ENCODE measurements at places on chromosomes 7 and 10.

- no peak for DNase-seq
These were observed 120.2 kb upstream of the CTTNBP2 start for GRCh38 chr7:117993377-117994003.

DNA sequence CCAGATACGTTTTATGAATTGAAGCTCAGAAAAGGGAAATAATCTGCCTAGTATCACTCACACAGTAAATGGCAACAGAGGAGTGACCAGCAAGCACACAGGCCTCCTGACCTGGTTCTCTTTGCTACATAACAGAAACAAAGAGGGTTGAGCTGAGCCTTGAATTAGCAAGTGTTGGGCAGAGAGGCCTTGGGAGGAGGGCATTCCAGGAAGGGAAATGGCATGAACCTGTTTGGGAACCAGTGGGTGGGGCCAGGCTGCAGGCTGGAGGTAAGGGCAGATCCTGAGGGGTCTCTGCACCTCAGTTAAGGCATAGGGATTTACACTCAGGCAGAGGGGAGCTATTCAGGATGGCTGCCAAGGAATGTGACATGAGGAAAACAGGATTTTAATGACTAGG lies 24.8 kb upstream of the CYCS start:
- DNase-seq: no peak

GRCh38 chr7:156722043-156722826 lies 81.7 kb downstream of the RNF32 start:
- no peak for DNase-seq

GRCh38 chr10:13628661-13629060 lies 41.9 kb downstream of the PRPF18 start:
- no peak for DNase-seq

DNA sequence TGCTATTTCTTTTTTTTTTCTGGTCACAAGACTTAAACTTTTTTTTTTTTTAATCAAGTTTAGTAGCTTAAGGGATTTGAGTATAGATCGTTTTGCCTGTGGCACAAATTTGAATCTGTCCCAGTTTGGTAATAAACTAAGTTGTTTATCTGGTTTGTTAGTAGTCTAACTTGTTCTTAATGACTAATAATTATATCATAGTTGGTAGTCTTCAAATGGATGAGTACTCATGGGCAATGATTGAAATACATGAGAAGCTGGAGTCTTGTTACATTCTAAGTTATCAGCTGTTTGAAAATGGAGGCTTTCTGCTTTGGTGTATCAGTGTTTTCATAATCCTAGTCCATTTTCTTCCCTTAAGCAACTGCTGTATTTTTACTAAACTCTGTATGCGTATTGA lies 12.3 kb downstream of the BTAF1 start:
- DNase-seq: no peak

DNA sequence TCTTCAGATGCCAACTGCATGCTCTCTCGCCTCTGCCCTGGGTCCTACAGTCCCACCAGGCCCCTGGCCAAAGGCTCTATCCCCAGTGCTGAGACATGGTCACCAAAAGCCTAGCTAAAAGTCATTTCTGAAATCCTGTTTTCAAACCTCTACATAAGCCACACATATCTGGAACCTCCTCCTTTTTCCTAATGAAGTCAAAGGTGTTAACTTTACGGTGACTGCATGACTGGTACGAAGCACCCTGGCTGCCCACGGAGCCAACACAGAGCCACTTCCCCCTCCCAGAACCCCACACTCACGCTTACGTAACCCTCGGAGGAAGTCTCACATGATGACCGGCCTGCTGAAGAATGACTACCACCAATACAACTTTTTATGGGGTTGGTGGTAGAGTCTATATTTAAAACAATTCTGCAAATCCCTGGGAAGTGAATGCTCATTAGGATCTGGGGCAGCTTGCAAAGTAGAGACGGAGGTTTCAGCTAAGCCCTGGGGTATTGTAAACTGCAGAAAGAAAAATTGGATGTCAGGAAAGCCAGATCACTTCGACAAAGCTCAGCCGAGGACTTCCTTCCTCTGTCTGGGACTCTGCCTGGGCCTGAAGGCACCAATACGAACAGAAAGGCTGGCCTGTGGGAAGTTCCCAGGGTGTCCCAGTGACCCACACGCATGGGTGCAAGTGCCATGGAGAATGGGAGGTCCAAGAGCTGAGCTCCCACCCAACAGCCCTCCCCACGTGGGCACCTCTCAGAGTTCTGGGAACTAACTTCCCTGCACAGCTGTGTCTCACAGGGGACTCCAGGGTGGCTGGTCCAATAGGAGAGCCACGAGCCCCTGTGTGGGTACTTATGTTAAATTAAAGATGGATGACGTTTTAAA lies 50.7 kb downstream of the PDGFA start:
- no peak for DNase-seq

- DNase-seq: no peak
These were observed 661.5 kb downstream of the MAGI2 start for GRCh38 chr7:78792006-78792405.

- DNase-seq: no peak
These were observed 29.3 kb upstream of the PSMG3 start for GRCh38 chr7:1598961-1599639.

GRCh38 chr10:3778692-3779157 lies 6.3 kb downstream of the KLF6 start:
- no peak for DNase-seq

DNA sequence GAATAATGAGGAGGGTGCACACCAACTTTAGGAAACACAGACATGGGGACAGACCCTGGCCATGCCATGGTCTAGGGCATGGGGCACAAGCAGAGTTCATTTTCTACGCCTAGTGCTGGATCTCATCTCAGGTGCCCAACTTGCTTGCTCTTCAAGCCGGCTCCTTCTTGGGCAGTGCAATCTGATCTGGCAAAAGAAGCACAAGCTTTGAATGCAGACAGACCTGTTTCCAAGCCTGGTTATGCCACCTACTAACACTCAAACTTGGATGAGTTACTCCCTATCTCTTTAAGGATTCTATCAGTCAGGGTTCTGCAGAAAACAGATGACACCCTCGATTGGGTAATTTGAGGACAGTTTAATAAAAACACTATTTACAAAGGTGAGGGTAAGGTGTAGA lies 34.9 kb upstream of the WAPL start:
- no peak for DNase-seq

GRCh38 chr10:133253361-133253955 lies 15.8 kb downstream of the VENTX start:
- DNase-seq: no peak
